ENCODE measurements at places on chromosomes 11 and 22. TPM values are rescaled to one million over a fixed set of nuclear protein-coding genes. Genes with fewer than 3 reads are reported as not detected.

Gene LGALS12
- not detected for total RNA-seq

Gene SPA17
- 8.6 TPM for total RNA-seq

Gene SYT12
- total RNA-seq, result not detected

Gene MRGPRF
- 0.10 TPM for total RNA-seq

Gene DUSP8
- total RNA-seq, result 0.57 TPM

Gene IFITM2
- 67.2 TPM for total RNA-seq

Gene TCN1
- total RNA-seq, result 0.10 TPM

Gene SPDYC
- total RNA-seq, result not detected

Gene CDCA5
- total RNA-seq, result 9.5 TPM

Gene CHST1
- total RNA-seq, result 90.7 TPM

Gene LINC01488
- total RNA-seq, result not detected

Gene ASCC2
- total RNA-seq, result 45.4 TPM

Gene MOV10L1
- total RNA-seq, result 46.7 TPM

Gene TRIM66
- total RNA-seq, result 5.7 TPM

Gene MYRF
- 0.65 TPM for total RNA-seq

Gene DDT
- 78.6 TPM for total RNA-seq

Gene TCF20
- 35.9 TPM for total RNA-seq

Gene C11orf52
- not detected for total RNA-seq

Gene DSCAML1
- not detected for total RNA-seq

Gene TMA7B
- total RNA-seq, result not detected

Gene LIPT2
- 3.3 TPM for total RNA-seq

Gene P4HA3
- total RNA-seq, result 43.8 TPM

Gene MGAT3
- not detected for total RNA-seq
